ENCODE measurements at places on chromosomes 6 and 20. TPM values are rescaled to one million over a fixed set of nuclear protein-coding genes. Genes with fewer than 3 reads are reported as not detected.

- DNase-seq, result peak; percentile 83
These were observed 7.2 kb downstream of the HLA-DMB start for GRCh38 chr6:32933661-32934085.

DNA sequence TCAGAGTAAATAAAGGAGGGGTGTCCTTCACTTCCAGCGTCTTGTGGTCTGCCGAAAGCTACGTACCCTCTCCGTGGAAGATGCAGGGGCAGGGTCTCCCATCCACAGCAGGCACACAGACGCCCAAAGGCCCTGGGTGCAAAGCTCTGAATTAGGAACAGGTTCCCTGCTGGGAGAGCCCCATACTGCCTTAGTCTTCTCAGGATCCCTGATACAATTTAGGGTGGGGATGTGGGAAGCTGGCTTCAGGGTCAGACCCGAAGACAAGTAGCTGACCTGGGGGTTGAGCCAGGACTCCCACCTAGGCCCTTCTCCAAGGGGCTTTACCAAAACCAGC, 74.1 kb downstream of the TTLL2 start:
- no peak for DNase-seq

DNA sequence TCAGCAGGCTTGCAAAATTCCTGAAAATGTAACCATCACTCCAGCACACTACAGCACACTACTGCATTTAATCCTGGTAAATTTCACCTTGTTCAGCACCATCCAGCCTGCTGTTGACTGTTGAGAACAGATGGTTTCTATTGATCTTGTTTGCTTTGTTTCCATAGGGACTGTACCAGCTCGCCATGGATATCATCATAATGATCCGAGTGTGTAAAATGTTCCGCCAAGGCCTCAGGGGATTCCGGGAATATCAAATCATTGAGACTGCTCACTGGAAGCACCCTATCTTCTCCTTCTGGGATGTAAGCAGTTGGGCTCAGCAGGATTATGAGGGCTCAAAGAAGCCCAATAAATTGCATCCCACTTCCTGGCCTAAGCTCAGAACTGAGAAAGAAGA, 4.1 kb downstream of the CNBD2 start:
- no peak for DNase-seq

DNA sequence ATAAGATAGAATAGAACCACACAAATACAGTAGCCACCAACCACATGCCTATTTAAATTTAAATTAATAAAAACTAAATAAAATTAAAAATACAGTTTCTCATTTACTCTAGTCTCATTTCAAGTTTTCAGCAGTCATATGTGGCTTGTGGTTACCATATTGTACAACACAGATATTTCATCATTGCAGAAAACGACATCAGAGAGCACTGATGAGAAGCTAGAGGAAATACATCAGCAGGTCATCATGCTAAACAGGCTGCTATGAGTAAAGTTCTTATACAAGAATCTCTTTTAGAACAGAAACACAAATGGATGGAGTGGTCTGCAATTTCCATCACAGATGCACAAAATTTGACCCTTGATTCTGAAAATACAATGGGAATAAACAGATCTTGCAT, 36.6 kb downstream of the TBC1D32 start:
- no peak for DNase-seq

GRCh38 chr6:40892223-40892622, 146.8 kb downstream of the UNC5CL start:
- no peak for DNase-seq

- DNase-seq, result no peak
These were observed 225.9 kb upstream of the CITED2 start for GRCh38 chr6:139600343-139600742.

DDR1 gene
- total RNA-seq, result 116 TPM

- no peak for DNase-seq
These were observed 28.1 kb downstream of the NCOA7 start for GRCh38 chr6:125818772-125819260.

FABP7 gene
- not detected for total RNA-seq

DNA sequence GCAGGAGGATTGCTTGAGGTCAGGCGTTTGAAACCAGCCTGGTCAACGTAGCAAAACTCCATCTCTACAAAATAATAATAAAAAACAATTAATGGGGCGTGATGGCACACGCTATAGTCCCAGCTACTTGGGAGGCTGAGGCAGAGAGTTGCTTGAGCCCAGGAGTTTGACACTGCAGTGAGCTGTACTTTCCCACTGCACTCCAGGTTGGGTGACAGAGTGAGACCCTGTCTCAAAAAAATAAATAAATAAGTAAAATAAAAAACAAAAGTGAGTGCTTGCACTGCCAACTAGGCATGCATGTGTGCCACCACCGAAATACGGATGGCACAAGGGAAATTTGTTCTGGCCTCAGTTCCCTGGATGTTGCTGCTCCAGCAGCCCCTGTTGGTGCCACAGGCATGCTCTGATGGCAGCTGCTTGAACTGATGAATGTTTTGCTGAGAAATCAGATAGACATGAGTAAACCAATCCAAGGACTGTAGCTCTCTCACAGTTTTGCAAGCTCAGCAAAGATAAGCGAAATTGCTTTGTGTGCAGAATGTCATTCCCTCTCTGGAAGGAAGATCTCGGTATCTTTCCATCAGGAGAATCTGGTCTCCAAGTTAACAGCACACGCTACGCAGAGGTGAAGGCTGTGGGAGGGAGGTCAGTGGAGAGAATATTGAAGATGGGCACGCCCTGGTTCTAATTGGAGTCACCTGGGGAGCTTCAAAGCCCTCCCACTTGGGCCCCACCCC, 188.0 kb upstream of the SLC24A3 start:
- DNase-seq, result no peak

TRIM27 gene
- total RNA-seq, result 50.6 TPM

PNLDC1 gene
- total RNA-seq, result not detected

DNA sequence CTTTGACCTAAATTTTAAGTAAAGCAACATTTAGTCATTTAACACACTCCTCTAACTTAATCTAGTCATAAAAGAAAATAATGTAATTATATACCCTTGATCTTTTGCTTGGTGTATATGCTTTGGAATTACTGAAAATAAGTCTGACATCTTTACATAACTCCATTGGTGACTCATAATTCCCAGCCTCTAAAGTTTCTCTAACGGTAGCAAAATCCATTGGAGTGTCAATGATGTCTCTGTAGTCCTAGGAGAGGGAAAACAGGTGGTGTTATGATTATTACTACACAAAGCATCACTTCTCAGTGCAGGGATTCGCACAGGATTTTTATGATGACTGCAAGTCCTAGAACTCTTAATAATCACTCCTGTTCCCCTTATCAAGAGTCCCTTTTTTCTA, 80.2 kb downstream of the IRAK1BP1 start:
- no peak for DNase-seq

GRCh38 chr6:122563364-122564052, 46.7 kb upstream of the PKIB start:
- no peak for DNase-seq

DNA sequence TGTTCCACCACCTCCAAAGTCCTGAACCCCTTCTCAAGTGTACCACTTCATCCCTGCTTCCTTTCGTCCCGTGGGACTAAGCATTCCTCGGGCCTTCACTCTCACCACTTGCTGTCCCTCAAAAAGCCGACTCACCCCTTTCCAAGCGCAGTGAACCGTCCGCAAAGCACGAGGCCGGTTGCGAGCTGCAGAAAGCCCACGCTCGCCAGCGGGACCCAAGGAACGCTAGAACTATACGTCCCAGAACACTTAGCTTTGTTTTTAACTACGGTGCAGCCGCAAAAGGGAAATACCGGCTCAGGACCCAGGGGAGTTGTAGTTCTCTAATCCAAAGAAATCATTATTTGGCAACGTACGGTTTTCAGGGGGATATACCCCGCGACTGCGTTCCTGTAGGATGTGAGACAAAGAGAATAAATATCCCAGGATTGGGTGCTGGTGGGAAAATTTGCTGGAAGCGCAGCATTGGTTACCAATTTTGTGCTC, 416 bp upstream of the POLR1H start:
- DNase-seq, result peak; percentile 16

DNA sequence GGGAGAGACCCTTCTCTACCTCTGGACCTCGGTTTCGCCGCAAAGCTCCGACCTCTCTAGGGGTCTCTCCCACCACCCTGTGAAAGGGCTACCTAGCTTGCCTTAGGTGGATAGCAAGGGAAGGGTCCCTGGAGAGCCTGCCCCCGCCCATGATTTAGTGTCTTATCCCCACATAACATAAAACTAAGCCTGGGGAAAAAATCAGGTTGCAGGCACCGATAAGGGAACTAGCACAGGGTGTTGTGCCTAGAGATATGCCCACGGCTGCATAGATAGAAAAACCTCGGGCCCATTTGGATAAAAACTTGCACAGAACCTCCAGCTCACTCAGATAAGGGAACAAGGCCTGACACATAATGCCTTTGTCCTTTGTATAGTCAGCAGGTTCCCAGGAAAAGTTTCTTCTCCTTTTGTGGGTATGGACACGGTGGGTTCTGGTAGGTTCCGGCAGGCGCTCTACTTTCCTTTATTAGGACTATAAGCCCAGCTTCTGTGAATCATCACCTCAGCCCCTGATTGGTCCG, 846 bp downstream of the ZSCAN31 start:
- DNase-seq, result peak; percentile 11

DNA sequence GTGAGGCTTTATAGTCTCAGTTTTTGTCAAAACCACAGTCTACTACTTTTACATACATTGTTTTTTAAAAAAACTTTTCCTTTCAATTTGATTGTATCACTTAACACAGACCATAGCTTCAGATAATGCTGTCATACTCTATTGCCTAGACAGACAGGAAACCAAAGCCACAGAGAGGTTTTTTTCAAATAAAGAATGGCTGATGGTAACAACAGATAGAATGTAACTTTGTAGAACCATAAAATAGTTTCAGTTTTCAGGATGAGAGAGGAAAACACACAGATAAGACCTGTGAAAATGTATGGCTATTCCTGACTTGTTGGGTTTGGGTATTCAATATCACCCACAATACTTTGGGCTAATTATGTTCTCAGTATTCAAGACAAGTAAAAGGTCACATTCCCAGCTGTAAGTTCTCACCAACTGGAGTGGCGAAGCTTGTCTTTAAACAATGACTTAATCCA, 94.0 kb downstream of the ADGRG6 start:
- DNase-seq, result no peak

BTN1A1 gene
- not detected for total RNA-seq

DTD1 gene
- total RNA-seq, result 36.5 TPM

RIMS4 gene
- total RNA-seq, result 3.4 TPM

DNA sequence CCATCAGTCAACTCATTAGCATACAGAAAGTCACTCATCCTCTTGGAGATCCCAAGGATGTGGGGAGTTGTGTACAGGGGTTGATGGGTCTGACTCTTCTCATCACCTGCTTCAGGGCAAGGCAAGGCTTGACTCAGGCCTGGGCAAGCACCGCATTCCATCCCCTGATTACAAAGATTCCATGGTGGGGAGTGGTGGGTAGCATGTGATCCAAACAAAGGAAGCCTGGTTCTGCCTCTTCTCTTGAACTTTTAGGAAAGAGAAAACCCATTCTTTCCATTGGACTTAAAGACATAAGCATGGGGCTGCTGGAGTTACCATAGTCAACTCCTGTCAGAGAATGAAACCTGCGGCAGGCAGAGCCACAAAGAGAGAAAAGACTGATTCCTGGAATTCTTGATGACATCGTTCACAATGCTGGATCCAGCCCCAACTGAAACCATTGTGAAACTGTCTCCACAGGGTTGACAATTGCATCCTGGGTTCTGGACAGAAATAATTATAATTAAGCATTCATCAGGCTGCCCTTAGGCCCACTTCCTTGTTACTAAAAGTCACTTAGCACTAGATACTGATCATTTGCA, 235.8 kb upstream of the KCNG1 start:
- DNase-seq, result no peak

KCNK5 gene
- total RNA-seq, result 9.7 TPM

GRCh38 chr6:63716169-63716568, 80.6 kb downstream of the PHF3 start:
- DNase-seq, result no peak

DNA sequence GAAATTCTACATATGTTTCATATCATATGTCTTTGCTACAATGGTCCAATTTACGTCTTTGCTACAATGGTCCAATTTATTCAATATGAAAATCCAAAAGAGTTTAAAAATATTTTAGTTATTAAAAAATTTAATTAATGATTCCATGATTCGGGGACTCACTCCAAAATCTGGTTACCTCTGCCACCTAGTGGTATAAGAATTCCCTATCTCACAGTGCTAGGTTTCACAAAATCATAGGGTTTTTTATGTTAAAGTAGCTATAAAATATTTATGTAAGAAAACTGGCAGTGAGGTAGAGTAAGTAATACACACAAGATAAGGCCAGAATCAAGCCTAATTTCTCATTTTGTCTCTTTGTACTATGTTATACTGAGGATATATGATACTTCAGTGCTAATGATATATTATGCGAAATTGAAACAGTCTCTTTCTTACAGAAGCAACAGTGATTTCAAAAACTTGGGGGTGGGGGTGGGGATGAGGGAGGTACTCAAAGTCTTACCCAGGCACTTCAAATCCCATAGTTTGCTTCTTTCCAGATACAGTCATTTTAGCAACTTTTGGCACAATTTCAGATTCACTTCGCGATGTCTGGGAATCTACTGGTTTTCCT, 52.3 kb downstream of the HBS1L start:
- no peak for DNase-seq

DNA sequence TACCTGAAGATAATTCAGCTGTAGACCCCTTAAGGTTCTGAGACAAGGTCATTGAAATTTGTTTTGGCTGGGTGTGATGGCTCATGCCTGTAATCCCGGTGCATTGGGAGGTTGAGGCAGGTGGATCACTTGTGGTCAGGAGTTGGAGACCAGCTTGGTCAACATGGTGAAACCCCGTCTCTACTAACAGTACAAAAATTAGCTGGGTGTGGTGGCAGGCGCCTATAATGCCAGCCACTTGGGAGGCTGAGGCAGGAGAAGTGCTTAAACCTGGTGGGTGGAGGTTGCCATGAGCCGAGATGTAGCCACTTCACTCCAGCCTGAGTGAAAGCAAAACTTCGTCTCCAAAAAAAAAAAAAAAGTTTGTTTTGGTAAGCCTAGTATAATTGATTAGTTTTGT, 11.0 kb downstream of the SRSF3 start:
- no peak for DNase-seq

GRCh38 chr6:7542065-7542873, 798 bp downstream of the DSP start:
- no peak for DNase-seq

- no peak for DNase-seq
These were observed 36.5 kb downstream of the LRRC1 start for GRCh38 chr6:53831081-53831869.

VTA1 gene
- 27.2 TPM for total RNA-seq

DNA sequence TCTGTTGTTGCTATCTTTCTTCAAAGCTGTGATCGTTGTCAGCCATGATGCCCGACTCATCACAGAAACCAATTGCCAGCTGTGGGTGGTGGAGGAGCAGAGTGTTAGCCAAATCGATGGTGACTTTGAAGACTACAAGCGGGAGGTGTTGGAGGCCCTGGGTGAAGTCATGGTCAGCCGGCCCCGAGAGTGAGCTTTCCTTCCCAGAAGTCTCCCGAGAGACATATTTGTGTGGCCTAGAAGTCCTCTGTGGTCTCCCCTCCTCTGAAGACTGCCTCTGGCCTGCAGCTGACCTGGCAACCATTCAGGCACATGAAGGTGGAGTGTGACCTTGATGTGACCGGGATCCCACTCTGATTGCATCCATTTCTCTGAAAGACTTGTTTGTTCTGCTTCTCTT, 19.3 kb downstream of the ABCF1 start:
- no peak for DNase-seq

- no peak for DNase-seq
These were observed 174.3 kb downstream of the TFAP2B start for GRCh38 chr6:50992704-50993625.

- DNase-seq, result peak; percentile 45
These were observed 82.9 kb upstream of the FOXP4 start for GRCh38 chr6:41463062-41463930.

ADTRP gene
- total RNA-seq, result 0.80 TPM

TSHZ2 gene
- total RNA-seq, result 113 TPM
